ENCODE measurements at places on chromosomes 1 and 21. TPM values are rescaled to one million over a fixed set of nuclear protein-coding genes. Genes with fewer than 3 reads are reported as not detected.

RGS8 gene
- 0.18 TPM for total RNA-seq

GRCh38 chr1:18058981-18059605, 48.5 kb upstream of the IGSF21 start:
- DNase-seq: no peak

GRCh38 chr1:77594366-77595112, 87.9 kb downstream of the ZZZ3 start:
- DNase-seq: no peak

DNA sequence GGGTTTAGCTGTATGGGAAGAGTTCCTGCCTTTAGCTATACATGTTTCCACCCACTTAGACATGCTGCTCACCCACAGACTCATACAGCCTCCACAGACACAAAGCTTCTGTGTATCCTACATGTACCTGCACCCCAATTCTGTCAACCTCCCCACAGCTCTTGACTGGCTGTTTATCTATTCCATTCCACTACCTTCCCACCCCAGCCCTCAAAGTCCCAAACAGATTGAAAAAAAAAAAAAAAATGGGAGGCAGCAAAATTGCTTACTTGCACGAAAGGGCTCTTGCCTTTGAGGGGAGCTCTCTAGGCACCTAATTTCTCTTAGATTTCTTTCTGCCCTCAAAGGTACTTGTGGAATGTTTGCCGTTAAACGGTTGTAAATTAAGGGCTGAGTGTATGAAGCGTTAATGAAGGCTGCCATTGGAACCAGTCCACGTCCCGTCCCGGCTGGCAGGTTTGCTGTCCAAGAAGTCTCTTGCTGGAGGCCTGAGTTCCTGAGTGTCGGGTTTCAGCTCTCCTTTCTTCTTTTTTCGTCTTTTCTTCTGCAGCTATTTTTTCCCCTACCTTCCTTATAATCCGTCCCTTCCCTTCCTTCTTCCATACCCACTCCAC, 43.6 kb downstream of the PBX1 start:
- peak; percentile 60 for DNase-seq

DNA sequence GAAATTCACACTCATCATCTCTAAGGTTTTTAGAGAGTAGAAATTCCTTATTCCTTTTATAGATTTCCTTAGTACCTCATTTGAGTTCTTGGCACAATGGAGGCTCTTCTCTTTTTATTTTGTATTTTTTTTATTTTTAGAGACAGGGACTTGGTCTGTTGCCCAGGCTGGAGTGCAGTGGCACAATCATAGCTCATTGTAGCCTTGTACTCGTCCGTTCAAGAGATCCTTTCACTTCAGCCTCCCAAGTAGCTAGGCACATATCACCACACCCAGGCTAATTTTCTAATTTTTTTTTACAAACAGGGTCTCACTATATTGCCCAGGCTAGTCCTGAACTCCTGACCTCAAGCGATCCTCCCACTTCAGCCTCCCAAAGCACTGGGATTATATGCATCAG, 29.6 kb downstream of the RGL1 start:
- no peak for DNase-seq

SLAMF7 gene
- total RNA-seq: 0.68 TPM

GRCh38 chr1:241423541-241424479, 66.8 kb upstream of the RGS7 start:
- DNase-seq: peak; percentile 21
